ENCODE measurements at places on chromosomes 5 and 9.

DNA sequence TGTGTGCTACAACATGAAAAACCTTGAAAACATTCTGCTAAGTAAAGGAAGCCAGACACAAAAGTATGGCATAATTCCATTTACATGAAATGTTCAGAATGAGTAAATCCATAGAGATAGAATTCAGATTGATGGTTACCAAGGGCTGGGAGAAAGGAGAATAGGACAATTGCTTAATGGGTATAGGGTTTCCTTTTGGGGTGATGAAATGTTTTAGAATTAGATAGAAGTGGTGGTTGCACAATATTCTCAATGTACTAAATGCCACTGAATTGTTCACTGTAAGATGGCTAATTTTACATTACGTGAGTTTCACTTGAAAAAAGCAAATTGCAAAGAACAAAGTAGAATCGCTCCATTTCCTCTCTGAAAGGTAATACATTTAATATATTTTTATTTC, 43.0 kb upstream of the GAS1 start:
- DNase-seq: no peak

- DNase-seq: no peak
These were observed 300.3 kb downstream of the CETN3 start for GRCh38 chr5:90109285-90109684.

DNA sequence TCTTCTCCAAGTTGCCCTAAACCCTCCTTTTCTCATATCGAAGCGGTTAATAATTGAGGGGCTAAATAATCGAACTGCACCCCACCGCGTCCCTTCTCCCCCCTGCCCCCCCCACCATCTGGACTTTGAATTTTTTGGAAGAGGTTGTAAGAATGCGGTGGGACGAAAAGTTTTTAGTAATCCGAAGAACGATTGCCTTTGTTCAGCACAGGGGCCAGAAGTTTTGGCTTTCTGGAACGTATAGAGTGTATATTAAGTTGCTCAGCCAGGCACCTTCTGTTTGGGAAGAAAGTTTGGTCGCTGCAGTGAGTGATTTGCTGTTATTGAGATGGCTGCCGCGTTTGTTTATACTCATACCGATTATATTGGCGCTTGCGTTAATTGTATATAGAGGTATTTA, 518 bp downstream of the ERBIN start:
- no peak for DNase-seq

GRCh38 chr9:114240647-114241558, 82.0 kb upstream of the ORM1 start:
- no peak for DNase-seq

GRCh38 chr5:171640480-171640879, 145.1 kb upstream of the SMIM23 start:
- no peak for DNase-seq

DNA sequence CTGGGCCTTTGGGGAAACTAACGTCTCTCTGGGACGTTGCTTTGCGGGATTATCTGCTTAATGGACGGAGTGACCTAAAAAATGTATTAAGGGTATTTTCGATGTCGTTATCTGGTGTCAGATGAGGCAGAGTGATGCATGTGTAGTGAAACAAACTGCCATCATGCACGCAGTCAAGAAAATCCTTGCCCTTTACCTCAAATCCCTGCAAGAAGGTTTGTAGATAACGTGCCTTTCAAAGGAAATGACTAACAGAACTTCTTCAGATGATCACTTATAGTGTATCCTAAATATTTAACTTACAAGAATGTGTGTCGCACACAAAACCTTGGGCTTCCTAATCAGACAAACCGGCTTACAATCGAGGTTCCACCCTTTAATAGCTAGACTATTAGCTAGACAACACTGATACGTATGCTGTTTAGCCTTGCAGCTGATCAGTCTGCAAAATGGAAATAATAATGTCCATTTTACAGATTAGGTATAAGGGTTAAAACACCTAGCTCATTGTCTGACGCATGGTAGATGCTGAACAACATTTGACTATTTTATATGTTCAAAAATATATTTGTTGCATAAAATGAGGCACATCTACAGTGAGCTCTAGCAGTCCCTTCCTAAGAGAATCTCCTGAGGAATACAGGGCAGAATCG, 541 bp upstream of the TBCA start:
- no peak for DNase-seq

- DNase-seq: no peak
These were observed 127.7 kb downstream of the MAPKAP1 start for GRCh38 chr9:125579030-125579932.

DNA sequence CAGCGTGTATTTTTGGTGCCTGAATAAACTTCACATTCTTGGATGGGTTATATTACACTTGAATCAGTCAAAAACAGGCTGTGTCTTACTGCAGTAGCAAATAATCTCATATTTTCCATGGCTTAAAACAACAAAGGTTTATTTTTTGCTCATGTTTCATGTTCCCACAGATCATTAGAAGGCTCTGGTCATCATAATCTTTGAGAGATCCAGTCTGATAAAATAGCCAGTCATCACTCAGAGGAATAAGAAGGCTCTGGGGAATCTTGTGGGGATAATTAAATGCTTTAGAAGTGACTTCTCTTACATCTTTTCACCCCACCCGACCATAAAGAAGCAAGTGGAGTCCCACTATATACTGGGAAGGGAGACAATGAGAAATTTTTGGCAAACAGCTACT, 417.7 kb downstream of the PSAT1 start:
- DNase-seq: no peak

- DNase-seq: no peak
These were observed 8.4 kb downstream of the GNAQ start for GRCh38 chr9:78023003-78023741.

GRCh38 chr9:121273064-121273775, 5.3 kb downstream of the GSN start:
- DNase-seq: no peak

GRCh38 chr5:110376281-110376951, 350.1 kb downstream of the TMEM232 start:
- DNase-seq: no peak

DNA sequence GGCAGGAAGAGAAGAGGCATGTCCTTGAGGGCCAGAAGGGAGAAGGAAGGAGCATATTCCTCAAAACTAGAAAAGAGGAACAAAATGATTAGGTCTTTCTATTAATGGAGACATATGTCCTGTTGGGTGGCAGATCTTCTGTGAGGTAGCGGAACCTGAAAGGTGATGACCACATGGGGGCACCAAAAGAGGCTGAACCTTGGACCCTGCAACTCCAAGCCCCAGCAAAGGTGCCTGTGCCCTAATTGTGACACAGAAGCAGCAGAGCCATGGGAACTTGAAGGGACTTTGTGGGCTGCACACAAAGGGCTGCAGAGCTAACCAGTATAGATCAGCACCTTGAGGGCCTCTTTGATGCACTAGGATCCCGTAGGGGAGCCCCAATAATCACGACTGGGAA, 158.0 kb downstream of the BAAT start:
- DNase-seq: no peak

GRCh38 chr5:2466966-2467365, 284.5 kb downstream of the IRX2 start:
- DNase-seq: no peak

DNA sequence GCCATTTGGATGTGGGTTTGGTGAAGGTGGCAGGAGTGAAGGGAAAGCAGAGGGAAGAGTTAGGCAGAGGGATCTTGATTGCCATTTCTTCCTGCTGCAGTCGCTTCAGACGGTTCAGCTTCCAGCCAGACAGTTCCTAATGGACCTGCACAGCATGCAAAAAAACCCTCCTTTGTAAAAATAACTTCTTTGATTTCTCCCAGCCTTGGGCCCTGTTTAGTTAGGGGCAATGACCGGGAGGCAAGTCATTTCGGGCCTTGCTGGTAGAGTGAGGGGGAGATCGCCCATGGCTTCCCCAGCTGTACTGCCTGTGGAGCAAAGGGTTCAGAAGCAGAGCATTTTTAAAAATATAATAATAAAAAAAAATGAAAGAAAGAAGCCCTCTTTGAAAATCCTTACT, 67.2 kb upstream of the TLE1 start:
- DNase-seq: no peak

DNA sequence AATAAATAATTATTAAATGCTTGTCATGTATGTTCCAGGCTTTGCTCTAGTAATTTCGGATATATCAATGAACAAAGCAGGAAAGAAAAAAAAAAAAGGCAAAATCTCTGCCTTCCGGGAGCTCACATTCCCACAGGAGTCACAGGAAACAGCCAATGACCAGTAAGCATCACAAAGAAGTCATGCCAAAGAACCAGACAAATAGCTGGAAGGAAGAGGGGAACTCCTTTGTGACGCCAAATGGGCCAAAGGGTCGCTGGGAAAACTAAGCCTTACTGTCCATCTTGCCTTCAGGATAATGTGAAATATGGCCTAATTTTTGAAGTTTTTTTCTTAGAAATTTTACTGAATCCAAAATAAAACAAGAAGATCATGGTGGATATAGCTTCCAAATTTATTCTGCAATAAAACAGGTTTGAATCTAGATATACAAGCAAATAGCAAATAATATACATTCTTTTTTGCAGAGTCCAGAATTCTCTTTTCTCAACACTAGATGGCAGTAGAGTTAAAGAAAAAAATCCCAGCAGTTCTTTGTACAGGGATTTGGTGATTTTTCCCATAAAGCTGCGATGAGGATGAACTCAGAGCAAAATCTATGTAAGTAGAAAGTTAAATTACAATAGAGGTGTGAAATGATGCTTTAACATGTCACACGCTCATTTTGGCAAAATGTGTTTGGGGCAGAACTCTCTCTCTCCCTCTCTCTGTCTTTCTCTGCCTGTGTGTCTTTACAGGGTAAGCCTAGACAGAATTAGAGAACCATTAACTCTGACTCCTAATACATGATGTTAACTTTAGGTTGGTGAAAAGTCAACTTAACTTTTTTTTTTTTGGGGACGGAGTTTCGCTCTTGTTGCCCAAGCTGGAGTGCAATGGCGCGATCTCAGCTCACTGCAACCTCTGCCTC, 60.0 kb upstream of the TUT7 start:
- DNase-seq: no peak

DNA sequence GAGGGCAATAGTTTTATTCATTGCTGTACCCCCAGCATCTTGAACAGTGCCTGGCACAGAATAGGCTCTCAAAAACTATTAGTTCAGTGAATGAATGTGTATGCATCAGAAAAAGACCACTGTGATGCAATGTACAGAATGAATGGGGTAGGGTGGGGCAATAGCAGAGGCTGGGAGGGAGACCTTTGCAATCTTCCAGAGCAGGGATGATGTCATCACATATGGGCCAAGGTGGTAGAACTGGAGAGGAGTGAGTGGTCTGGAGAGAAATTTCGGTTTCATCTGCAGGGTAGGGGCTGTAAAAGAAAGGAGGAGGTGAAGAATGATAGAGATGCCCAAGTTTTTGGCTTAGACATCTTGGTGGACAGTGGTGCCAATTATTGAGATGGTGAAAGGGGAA, 23.4 kb upstream of the ARAP3 start:
- no peak for DNase-seq

- DNase-seq: no peak
These were observed 200.4 kb downstream of the LRRC70 start for GRCh38 chr5:62779010-62779422.

- no peak for DNase-seq
These were observed 102.5 kb upstream of the SLC44A1 start for GRCh38 chr9:105141976-105142250.

DNA sequence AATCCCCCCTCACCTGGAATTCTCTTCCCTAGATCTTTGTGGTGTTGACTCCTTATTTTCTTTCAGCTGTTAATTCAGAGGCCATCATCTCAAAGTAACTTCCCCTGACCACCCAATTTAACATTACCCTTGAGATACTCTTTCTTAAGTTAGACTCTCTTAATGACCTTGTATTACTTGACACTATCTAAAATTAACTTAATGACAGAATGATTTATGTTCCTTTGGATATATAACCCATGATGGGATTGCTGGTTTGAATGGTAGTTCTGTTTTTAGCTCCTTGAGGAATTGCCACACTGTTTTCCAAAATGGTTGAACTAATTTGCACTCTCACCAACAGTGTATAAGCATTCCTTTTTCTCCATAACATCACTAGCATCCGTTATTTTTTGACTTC, 298.0 kb downstream of the NNT start:
- DNase-seq: no peak

DNA sequence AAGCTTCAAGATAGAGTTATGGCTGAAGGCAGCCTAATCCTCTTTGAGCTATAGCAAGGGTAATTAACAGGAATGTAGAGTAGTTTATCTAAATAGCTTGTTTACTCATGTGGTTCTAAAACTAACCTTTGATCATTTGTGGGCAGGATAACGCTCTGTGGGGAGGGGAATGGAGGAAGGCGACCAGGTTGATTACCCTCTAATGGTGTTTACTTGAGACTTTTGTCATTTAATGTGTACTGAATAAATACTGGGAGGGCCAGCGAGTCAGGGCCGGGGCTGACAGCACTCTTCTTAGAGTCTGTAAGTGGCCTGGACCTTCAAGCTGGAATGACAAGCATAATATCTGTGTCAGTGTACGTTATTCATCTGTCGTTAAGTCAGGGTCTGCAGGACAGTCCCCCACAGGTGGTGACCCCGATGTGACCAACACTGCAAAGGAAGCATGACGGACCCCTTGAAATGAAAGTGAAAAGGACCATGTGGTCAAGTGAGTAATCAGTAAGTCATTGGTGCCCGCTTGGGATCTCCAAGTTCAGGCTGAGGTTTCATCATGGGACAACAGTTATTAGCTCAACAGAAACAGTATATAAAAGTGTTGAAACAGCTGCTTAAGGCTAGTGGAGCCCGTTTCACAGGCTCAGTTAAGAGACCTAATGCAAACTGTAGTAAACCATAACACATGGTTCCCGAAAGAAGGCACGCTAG, 162.6 kb downstream of the CPLANE1 start:
- DNase-seq: no peak

- DNase-seq: no peak
These were observed 161.2 kb upstream of the CHD1 start for GRCh38 chr5:99089822-99090549.

GRCh38 chr9:27154908-27155307, 45.9 kb downstream of the TEK start:
- DNase-seq: no peak

DNA sequence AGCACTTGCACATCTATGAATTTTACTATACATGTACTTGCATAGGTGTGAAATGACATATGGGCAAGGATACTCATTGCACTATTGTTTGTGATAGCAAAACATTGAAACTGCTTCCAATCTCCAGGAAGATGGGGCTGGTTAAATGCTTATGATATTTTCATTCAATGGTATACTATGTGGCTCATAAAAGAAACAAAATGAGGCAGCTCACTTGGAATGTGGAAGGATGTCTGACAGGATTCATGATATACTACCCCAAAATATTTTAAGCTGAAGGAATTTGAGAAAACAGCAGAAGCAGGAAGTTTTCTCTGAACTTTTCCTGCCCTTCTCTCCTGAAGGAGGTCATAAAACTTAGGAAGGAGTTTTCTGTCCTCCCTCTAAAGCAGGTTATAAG, 99.6 kb upstream of the CAST start:
- DNase-seq: no peak

DNA sequence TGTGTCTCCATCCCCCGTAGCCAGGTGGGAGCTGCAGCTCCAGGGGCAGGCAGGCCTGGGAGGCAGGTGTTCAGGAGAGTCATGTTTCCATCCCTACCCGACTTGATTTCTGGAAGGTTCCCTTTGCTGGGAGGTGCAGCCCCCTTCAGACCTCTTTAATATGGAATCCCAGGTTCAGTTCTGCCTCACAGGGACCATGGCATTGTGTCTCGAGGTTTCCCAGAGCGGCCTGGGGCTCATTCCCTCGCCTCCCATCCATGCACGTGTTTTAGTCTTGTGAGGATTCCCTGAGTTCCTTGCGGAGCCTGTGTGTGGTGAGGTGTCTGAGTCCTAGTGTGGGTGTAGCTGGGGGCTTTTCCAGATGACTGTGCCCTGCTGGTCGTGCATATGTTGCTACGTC, 16.5 kb upstream of the AHRR start:
- DNase-seq: no peak
